ENCODE measurements at places on chromosomes 1 and 21. TPM values are rescaled to one million over a fixed set of nuclear protein-coding genes. Genes with fewer than 3 reads are reported as not detected.

The MED8 gene
- 16.5 TPM for total RNA-seq

DNA sequence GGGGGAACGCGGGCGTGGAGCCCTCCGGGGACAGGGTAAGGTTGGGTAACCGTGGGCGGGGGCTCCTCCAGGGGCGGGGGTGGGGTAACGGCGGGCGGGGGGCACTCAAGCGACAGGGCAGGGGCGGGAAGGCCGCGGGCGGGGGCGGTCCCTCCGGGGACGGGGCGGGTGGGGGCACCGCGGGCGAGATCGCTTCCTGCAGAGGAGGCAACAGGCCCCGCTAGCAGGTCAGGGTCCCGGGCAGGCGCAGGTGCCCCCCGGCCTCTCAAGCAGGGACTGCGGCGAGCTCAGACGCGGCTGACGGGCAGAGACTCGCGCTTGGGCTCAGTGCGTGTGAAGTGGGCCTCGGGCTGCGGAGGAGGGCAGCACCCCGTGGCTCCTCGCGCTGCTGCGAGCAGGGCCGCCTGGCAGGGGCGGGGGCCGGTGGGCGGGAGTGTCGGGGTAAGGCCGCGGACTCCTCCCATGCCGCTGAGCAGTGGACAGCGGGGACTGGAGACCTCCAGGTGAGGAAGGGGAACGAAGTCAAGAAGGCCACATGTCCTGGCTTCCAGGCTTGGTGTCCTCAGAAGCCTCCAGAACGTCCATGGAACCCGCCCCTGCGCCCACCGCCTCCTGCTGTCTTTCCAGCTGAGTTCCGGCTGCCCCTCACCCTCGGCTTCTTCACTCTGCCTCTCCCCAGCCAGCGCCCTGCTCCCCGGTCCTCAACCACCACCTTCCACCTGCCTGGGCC, 627 bp upstream of the GNB1 start:
- peak; percentile 83 for DNase-seq

DNA sequence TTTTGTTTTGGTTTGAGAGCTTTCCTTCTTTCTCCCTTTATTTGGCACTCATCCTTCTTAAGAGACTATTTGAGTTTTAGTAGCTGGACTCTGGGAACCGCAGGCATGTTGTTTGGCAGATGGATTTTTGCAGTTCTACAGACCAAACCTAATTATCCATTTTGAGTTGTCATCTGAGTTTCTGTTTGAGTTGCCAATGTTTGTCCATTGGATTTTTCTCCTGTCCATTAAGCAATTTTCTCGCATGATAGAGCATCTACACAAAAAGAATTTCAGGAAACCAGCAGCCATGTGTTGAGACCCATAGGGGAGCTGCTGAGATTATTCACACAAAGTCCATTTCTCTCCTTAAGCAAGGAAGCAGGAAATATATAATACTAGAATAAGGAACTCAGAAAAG, 17.2 kb upstream of the CXADR start:
- DNase-seq = no peak

GRCh38 chr1:176791906-176792305, 328.9 kb downstream of the PAPPA2 start:
- no peak for DNase-seq

GRCh38 chr1:115492880-115493279, 148.9 kb upstream of the VANGL1 start:
- no peak for DNase-seq
